Activated CD4-positive, alpha-beta T cell treated with anti-CD3 and anti-CD28 coated beads for 24 hours (primary cell): ENCODE measurements at places on chromosomes 2 and 18.

DNA sequence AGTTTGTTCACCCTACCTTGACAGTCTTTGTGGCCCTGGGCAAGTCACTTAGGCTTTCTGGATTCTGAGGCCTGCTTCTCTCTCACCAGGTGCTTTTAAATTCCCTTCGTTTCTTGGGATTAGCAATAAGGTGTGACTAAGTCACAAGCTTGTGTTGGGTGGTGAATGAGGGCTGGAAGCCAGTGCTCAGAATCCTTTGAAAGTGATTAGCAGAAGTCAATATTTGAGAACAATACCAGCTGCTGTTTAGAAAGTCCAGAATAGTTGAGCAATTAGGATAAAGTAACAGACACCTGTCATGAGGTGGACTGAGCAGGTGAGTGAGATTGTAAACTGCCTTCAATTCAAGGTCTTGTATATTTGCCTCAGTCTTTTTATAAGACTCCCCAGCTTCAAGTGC, 19.3 kb upstream of the MGAT5 start:
- no peak for DNase-seq

DNA sequence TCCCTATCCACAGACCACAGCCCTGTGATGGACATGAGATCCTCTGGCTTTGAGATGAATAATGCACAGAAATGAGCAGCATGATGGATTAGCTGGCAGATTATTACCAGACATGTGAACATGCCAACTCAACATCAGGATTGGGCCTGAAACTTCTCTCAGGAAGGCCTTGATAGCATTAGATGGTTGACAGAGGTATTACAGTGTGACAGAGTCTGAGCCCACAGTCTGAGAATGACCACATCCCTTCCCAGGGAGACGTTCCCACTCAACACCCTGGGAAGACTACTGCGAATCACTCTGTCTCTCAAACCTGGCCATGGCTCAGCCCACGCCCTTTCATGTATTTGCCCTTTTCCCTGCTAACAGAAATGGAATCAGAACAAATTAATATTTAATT, 66.9 kb downstream of the BCL11A start:
- DNase-seq, result no peak

GRCh38 chr18:48829443-48830149, 121.2 kb downstream of the SMAD7 start:
- no peak for DNase-seq

DNA sequence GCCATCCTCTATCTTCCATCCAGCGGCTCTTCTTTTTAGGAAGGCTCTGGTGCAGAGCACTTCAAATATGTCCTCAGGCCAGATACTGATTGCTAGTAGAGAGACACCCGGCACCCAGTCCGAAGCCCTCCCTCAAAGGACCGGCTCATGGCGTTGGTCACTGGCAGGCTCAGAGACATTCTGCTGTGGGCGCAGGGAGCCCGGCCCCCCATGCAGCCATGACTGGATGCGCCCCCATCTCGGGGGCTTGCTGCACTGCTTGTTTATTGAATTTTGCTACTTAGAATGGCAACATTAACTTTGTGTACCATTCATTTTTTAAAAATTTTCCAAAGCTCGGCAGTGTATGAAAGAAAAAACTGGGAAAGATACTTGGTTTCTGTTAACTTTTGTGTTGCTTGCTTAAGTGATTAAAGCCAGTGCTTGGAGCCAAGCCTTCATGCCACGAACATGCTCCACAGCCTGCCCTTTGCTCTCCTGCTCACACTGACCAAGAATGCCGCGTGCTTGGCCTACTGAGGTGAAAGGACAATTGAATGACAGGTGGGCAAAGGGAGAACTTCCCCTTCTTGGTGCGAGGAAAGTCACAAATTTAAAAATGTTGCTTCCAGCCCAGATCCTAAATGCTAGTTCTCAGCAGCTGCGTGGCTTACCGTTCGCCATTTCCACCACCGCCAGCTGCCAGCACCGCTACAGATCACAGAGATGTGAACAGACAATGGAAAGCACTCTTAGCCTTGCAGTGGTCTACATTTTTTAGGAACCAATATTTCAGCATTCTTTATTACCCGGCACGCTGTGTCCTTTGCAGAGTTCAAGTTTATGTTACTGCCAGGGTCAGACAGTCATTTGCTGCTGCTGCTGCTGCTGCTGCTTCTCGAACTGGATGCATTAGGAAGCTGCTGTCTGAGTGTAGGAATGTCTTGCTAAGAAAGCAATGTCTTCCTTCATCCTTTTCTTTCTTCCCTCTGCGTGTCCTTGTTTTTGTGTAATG, 76.7 kb downstream of the FAM210A start:
- no peak for DNase-seq

DNA sequence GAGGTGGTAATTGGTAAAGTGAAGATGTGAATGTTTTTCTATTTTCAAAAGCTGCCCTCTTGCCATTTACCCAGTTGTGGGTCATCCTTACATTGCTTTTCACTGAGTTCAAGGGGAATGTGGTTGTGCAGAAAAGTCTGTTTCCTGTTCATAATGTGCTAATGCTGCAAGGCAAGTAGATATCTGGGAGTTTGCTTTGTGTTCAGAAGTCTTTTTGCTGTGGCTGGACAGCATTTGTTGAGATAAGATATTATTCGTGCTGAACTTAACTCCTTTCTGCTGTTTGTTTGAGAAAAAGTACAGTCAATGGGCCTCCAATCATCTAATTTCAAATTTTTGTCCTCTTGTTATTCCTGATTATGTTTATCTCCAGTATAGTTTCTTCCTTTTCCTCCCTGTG, 263.2 kb downstream of the LTBP1 start:
- DNase-seq, result no peak

GRCh38 chr18:51370996-51371395, 173.5 kb upstream of the MEX3C start:
- DNase-seq, result no peak

- no peak for DNase-seq
These were observed 16.0 kb downstream of the ARID5A start for GRCh38 chr2:96552315-96553175.

- DNase-seq, result no peak
These were observed 19.4 kb downstream of the CFLAR start for GRCh38 chr2:201135386-201135785.

- no peak for DNase-seq
These were observed 44.8 kb downstream of the CAB39 start for GRCh38 chr2:230757476-230757875.

DNA sequence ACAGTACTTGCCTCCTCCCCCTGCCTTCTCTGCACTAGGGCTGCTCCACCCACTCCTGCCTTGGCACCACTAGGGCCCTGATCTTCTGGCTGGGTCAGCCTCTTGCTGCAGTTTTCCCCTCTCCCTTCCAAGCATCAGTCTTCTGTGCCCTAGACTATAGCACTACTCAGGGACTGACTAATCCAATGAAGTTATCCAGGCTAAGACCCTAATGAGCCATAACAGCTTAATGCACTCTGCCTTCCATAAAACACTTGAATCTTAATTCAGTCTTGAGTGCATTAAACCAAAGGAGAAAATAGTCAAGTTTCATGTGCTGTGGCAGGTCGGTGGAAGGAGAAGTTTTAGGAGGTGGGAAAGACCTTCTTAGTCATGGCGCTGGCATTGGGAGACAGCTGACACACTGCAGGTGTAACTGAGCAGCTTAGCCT, 95.7 kb downstream of the BIN1 start:
- DNase-seq, result no peak

DNA sequence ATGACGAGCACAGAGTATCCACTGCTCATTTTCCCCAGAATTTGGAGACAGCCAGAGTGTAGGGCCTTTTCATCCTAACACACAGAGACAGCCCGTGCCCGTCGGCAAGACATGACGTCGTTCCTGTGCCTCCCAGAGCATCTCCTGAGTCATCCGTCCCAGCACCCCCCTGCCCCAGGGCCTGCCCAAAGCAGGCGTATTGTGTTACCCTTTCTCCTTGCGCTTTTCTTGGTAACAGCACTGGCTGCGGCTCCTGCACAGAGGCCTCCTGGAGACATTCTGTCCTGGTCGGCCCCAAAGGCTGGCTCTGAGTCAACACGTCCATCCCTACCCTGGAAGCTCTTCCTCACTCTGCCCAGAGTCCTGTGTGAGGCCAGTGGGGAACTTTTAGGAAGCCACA, 217.1 kb downstream of the KLHL29 start:
- DNase-seq, result no peak

- DNase-seq, result no peak
These were observed 40.7 kb downstream of the GDF7 start for GRCh38 chr2:20707601-20708000.

DNA sequence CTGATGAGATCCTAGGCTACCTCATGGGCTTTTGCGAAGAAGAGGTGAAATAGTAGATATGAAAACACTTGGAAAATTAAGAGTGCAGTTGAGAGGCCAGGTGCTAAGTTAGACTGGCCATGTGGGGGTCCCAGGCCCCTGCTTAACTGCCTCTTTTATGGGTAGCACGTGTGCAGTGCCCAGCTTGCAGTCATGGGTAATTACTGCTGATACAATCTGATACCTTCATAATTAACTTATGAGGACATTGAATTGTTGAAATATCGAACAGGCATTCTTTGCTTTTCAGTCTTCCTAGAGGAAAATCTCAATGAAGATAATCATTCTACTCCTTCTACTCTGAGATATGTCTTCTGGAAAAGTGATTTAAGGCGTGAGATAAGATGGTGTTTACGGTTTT, 11.6 kb downstream of the TRAF3IP1 start:
- no peak for DNase-seq

- no peak for DNase-seq
These were observed 79.4 kb downstream of the GFPT1 start for GRCh38 chr2:69307579-69308064.

DNA sequence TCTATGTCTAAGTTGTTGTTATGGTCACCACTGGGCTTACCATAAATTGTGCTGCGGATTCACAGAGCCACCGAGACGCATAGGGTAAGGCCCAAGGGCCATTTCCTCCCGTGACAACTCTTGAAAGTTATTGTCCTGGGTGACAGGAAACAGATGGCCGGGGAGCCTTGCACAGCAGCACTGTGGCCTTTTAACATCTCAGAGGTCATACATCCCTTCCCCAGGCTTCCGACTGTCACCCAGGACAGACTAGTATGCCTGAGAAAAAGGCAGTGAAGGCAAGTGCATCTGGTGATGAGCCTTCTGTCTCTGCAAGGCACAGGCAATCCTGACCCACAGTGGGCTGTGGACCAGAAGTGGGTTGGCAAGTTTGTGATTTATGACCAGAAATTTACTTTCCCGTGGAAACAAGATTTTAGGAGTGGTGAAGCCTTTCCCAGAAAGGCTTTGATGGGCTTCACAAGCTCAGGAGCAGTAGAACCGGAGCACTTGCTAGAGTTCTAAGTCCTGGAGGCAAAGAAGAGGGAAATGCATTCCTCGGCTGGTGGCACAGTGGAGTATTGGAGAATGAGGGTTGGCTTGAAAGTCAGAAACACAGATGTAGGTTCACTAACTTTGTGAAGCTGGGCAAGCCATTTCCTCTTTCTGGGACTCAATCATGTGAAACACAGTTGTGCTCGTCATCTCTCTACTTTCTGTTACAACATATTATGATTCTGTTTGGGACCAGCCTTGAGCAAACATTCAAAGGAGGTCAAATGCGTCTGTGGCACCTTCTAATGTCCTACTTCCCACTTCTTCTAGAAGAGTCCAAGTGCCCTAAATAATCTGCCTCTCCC, 2.0 kb upstream of the CAPN14 start:
- DNase-seq, result no peak
